CD4-positive, alpha-beta memory T cell (primary cell): ENCODE measurements at places on chromosomes 7 and 10.
A peak's percentile ranks its signal among the peaks of the same experiment; 100 is the strongest.

- no peak overlapping the region for H3K4me3 ChIP-seq
- no peaks in the 10 kb centered on the region for H3K36me3 ChIP-seq
- no peaks in the 10 kb centered on the region for H3K27me3 ChIP-seq
- H3K4me1 ChIP-seq, result no peaks in the 10 kb centered on the region
- no peak for DNase-seq
These were observed 107.4 kb upstream of the GLCCI1 start for GRCh38 chr7:7861211-7861633.

- no peak overlapping the region for H3K4me3 ChIP-seq
- no peaks in the 10 kb centered on the region for H3K4me1 ChIP-seq
- H3K27me3 ChIP-seq, result no peaks in the 10 kb centered on the region
- no peak overlapping the region for H3K27ac ChIP-seq
- no peaks in the 10 kb centered on the region for H3K36me3 ChIP-seq
These were observed 69.8 kb downstream of the DOCK4 start for GRCh38 chr7:112136271-112137008.

DNA sequence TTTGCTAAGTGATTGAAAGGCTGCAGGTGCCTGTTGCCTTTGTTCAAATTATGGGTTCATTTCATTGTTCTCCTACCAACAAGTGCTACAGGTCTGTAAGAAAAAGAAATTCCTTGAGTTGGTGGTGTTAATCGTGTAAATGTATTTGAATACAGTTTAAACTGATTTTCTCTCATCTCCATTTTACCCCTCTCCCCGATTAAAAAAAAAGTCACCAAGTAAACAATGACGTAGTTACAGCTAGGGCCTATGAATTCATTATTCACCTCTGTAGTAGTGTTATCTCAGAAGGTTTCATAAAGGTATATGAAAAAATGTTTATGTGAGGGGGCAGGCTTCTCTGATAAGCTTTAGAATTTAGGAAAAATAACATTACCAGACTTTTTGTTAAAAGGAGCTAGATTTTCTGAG is 1.1 kb downstream of the REEP3 start:
- no peaks in the 10 kb centered on the region for H3K27me3 ChIP-seq
- DNase-seq, result peak; percentile 65
- H3K4me1 ChIP-seq, result peaks cover 57% of the 10 kb centered on the region
- H3K4me3 ChIP-seq, result peak overlapping the region; percentile 92
- no peaks in the 10 kb centered on the region for H3K36me3 ChIP-seq

- H3K36me3 ChIP-seq, result no peaks in the 10 kb centered on the region
- DNase-seq, result no peak
- H3K4me1 ChIP-seq, result no peaks in the 10 kb centered on the region
- no peak overlapping the region for H3K4me3 ChIP-seq
These were observed 483.9 kb downstream of the AUTS2 start for GRCh38 chr7:70082099-70082611.

GRCh38 chr7:151104411-151105235 is 18.3 kb downstream of the AGAP3 start:
- no peaks in the 10 kb centered on the region for H3K36me3 ChIP-seq
- H3K27ac ChIP-seq, result no peak overlapping the region
- DNase-seq, result no peak
- no peaks in the 10 kb centered on the region for H3K4me1 ChIP-seq
- H3K27me3 ChIP-seq, result no peaks in the 10 kb centered on the region
- no peak overlapping the region for H3K4me3 ChIP-seq

DNA sequence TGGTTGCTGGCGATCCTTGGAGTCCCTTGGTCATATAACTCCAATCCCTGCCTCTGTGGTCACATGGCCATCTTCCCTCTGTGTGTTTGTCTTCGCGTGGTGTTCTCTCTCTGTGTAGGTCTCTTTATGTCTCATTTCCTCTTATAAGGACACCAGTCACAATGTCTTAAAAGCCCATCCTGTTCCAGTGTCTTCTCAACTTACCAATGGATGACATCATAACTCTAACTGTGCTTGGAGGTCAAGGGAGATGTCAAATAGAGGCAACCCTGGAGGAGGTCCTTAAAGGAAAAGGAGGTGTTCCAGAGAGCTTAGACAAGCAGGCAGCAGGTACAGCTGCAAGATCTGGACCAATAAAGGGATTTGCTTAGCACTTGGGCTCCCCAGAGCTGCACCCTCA is 143.0 kb downstream of the BUB3 start:
- H3K36me3 ChIP-seq, result no peaks in the 10 kb centered on the region
- H3K27ac ChIP-seq, result no peak overlapping the region
- H3K27me3 ChIP-seq, result no peaks in the 10 kb centered on the region

DNA sequence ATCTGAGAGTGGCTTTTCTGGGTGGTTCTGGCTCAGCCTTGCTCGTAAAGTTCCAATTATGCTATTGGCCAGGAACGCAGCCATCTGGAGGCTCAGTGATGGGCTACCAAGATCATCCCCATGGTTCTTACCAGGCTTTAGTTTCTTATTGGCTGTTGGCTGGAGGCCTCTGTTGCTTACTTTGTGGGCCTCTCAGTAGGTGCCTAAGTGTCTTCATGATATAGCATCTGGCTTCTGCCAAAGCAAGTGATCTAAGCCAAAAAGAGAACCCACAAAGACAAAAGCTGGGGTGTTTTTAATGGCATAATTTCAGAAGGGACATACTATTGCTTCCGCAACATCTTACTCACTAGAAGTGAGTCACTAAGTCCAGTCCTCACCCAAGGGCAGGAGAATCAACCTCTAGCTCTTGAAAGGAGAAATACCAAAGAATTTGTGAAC is 132.0 kb upstream of the MDFIC start:
- no peak overlapping the region for H3K4me3 ChIP-seq
- no peak for DNase-seq
- no peaks in the 10 kb centered on the region for H3K36me3 ChIP-seq
- no peaks in the 10 kb centered on the region for H3K4me1 ChIP-seq
- H3K27ac ChIP-seq, result no peak overlapping the region
